ENCODE measurements at places on chromosomes 2 and 18.

- no peak for DNase-seq
Measured at GRCh38 chr18:32258558-32259204, 68.8 kb downstream of the MEP1B start.

DNA sequence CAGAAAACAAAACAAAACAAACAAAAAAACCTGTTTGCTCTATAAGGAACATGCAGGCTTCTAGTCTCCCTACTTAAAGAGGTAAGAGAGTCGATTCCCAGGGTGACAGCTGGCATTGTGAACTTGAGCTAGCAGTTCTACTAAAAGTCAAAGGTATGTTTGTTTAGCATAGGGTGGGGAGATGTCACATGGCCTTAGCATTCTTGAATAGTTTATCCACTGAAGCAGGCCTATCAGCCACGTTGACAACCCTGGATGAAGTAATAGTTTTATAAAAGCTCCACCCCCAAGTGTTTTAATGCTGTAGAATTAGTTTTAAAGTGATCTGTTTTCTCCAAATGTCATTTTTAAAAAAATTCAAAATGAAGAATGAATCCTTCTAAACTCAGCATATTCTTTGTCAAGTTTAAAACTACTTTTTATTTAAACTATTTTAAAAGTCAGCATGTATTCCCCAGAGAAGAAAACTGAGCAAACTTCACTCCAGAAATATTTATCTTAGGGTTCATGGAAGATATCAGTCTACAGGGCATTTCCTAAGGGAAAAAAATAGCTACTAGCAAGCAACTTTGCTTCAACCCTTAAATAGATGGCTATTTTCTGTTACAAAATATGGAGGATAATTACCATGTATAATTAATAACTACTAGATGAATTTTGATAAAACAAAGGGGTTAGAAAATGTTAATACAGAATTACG, 1.7 kb downstream of the MYOM1 start:
- no peak for DNase-seq

- no peak for DNase-seq
Measured at GRCh38 chr2:117850015-117850414, 35.5 kb downstream of the DDX18 start.

- no peak for DNase-seq
Measured at GRCh38 chr2:219592736-219593135, 4.9 kb upstream of the STK11IP start.

GRCh38 chr2:33034784-33035183, 88.0 kb downstream of the LTBP1 start:
- peak; percentile 74 for DNase-seq

DNA sequence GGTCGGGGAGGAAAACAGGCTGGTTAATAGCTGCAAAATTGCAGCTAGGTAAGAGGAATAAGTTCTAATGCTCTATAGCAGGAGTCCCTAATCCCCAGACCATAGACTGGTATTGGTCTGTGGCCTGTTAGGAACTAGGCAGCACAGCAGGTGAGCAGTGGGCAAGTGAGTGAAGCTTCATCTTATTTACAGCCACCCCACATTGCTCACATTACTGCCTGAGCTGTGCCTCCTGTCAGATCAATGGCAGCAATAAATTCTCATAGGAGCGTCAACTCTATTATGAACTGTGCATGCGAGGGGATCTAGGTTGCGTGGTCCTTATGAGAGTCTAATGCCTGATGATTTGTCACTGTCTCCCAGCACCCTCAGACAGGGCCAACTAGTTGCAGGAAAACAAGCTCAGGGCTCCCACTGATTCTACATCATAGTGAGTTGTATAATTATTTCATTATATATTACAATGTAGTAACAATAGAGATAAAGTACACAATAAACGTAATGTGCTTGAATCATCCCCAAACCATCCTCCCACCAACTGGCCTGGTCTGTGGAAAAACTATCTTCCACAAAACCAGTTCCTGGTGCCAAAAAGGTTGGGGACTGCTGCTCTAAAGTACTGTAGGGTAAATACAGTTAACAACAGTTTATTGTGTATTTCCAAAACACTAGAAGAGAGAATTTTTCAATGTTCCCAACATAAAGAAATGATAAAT, 91.7 kb upstream of the TFCP2L1 start:
- no peak for DNase-seq

DNA sequence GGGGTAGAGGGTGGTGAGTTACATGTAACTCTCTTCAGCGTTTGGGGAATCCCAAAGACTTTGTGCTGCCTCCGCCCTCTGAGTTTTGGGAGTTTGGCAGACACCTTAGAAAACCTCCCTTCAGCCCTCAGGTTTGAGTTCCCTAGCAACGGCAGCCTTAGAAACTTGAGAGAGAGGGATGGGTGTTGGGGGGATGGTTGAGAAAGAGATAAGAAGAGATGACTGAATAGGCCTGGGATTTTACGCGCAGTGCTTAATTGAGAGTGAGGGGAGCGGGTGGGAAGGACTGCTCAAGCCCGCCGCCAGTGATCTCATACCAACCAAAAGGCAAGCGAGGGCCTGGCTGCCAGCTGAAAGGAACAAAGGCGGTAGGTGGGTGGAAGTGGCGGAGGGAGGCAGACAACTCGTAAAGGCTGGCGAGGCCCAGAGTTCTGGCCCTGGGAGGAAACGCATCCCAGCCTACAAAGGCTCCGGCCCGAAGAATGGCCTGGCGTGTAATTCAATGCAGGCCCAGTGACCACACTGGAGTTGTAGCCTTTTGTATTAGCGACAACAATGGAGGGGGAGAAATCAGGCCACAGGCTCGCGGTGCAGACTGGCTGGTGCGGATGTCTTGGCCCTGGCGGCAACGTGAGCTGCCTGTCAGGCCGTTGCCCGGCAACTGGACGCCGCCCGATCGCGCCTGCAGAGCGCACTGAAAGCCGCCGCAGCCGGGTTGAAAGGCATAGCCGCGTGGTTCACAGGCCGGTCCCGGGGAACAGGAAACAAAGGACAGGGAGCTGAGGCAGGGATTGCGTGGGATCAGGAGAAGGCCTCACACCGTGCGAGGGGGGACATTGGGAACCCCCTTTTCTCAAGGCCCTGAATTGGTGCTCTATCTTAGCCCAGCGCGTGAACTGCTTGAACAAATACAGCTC, 39.9 kb upstream of the DARS1 start:
- DNase-seq: peak; percentile 68

DNA sequence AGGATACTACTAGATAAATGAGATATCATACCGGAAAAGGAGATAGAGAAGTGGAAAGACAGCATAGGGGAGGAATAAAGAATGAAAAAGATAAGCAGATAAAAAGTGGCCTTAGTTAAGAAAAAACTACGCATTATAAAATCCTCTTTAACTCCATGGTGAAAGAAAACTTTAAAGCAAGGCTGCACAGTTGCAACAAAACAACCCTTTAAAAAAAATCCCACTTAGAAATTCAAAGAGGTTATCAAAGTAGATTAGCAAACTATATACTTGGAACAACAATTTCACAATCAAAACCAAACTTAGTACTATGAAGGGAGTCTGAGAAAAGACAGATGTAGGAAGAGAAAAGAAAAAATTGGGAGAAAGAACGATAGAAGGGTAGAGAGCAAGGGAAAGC, 133.4 kb upstream of the OSR1 start:
- no peak for DNase-seq

DNA sequence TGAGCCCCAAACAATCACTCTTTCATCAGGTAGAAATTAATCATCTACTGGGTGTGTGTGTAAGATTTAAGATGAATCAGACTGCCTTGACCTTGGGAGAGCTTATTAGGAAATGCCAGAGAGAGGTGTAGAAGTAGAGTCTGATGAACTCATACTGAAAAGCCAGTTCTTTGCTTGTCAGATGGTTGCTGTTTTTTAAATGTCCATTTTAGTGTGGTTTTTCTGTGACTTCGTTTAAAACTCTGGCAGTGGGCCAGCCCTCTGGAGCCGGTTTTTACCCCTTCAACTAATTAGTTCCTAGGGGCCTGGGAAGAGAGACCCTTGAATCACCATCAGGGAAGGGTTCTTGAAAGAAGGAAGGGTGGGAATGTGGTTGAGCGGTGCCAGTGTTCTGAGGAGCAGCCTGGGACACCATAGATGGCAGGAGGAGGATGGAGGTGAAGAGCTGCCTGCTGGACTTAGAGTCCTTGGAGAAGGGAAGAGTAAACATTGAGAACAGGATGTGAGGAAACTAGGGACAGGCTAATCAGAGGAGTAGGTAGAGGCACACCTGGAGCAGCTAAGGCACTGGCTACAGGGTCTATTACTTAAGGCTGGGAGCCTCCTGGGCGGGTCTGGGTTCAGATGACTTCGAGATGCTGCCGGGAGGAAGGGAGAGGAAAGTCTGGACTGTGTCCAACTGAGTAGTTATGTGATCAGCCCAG, 66.1 kb downstream of the LRRFIP1 start:
- DNase-seq: no peak

- DNase-seq: no peak
Measured at GRCh38 chr2:19003554-19003953, 354.9 kb downstream of the OSR1 start.

DNA sequence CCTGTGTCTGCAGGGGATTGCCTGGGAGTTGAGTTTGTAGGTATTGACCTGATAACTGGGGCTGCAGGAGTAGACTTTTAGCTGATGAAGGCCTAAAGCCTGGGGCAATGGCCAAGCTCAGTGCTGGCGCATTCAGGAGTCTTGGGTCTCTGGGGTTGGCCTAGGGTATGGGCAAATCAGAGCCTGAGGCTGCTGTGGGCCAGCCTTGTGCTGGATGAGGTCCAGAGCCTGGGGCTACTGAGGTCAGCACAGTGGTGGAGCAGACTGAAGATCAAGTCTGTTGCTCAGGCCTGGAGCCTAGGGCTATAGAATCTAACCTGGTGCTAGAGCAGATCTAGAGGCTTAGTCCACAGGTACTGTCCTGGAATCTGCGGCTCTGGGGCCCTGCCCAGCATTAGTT, 262.4 kb downstream of the ZNF804A start:
- DNase-seq: no peak

DNA sequence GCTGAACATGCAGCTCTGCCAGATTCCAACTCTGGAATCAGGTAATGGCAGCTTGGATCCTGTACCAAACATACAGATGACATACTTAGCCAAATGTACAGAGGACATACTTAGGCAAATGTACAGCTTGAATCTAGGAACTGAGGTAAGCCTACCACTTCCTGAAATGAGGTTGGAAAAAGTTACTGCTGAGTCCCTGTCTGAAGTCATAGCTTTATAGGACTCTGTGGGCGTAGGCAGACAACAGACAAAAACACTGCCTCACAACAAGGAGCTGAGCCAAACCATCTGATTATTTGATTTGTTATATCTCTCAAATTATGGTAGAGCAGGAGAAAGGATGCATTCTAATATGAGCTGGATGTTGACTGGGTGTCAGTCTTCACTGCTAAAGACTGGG, 290.2 kb upstream of the TCF4 start:
- DNase-seq: peak; percentile 17

- DNase-seq: no peak
Measured at GRCh38 chr2:96918754-96919550, 49.1 kb upstream of the SEMA4C start.

- DNase-seq: no peak
Measured at GRCh38 chr2:123077101-123077500, 948.0 kb upstream of the CNTNAP5 start.

GRCh38 chr18:50131591-50131990, 63.4 kb downstream of the MYO5B start:
- no peak for DNase-seq

DNA sequence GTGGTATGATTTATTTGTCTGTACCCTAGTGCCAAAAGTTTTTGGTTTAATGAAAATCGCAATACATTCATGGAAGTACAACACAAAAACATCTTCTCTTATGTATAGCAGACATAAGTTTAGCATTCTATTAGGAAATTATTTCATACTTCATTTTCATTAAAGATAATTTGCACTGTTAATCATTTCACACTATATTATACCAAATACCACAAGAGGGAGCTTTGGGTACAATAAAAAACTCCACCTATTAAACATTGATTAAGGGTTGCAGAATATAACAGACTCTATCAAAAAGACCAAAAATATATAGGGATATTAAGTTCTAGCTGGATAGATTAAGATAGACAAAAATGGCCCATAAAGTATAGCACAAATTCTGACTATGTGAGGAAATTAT, 79.0 kb downstream of the SLC66A3 start:
- no peak for DNase-seq

DNA sequence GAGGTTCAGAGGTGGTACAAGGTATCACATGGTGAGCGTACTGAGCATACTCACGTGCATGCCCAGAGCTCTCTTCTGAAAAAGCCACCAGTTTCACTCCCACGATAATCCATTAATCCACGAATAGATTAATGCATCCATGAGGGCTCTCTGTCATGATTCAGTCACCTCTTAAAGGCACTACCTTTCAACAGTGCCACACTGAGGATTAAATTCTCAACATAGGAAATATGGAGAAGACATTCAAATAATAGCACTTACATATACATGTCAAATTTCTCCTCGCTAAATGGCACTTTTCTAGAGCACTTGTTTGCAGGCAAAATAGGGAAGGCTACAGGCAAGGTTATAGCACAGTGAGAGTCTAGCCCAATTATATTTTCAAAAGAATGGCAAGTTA, 825.9 kb downstream of the TRIB2 start:
- DNase-seq: no peak

DNA sequence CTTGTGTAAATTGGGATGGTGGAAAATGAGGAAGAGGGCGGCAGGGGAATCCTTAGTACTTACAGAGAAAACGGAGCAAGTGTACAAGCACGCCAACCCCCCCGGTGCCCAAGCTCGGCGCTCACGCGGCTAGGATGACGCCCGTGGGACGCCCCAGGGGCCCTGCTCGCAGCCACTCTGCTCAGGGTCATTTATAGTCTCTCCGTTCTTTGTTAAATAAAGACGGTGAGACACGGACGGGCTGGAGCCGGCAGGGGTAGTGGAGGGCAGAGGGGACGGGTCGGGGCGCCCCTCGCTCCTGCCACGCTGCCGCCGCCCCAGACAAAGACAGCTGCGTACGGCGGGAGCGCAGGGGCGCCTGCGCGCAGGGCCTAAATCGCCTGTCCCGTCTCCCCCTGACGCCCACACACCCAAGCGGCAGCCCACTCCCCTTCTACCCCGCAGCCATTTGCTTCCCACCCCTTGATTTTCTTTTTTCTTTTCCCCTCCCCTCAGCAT, 37.8 kb downstream of the PCBP1 start:
- peak; percentile 62 for DNase-seq

- no peak for DNase-seq
Measured at GRCh38 chr2:138775736-138776135, 4.5 kb downstream of the NXPH2 start.

- DNase-seq: no peak
Measured at GRCh38 chr2:227713291-227713690, 4.5 kb downstream of the SLC19A3 start.

DNA sequence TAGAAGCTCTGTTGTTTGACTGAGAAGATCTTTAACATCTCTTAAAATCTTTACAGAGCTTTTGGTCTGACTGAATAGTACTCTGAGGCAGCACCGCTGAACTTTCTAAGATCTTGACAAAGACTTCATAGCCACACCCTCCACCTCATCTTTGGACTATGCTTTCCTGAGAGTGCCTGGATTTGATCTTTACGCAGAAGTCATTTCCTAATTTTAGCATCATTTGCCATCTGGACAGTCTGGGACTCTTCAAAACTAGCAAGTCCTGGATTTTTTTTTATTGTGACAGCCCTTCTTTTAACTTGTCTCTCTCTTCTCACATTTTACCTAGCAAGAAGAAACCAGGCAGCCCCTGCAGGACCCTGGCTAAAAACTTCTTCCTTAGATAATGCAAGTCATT, 188.8 kb downstream of the CTIF start:
- no peak for DNase-seq

- DNase-seq: peak; percentile 20
Measured at GRCh38 chr18:50973367-50974126, 5.7 kb downstream of the ELAC1 start.

Data from astrocyte of the spinal cord (primary cell).